RPMI7951 (cell line): ENCODE measurements at places on chromosomes 6 and 20.

GRCh38 chr6:102907181-102907580, 1513.7 kb downstream of the GRIK2 start:
- DNase-seq = no peak

DNA sequence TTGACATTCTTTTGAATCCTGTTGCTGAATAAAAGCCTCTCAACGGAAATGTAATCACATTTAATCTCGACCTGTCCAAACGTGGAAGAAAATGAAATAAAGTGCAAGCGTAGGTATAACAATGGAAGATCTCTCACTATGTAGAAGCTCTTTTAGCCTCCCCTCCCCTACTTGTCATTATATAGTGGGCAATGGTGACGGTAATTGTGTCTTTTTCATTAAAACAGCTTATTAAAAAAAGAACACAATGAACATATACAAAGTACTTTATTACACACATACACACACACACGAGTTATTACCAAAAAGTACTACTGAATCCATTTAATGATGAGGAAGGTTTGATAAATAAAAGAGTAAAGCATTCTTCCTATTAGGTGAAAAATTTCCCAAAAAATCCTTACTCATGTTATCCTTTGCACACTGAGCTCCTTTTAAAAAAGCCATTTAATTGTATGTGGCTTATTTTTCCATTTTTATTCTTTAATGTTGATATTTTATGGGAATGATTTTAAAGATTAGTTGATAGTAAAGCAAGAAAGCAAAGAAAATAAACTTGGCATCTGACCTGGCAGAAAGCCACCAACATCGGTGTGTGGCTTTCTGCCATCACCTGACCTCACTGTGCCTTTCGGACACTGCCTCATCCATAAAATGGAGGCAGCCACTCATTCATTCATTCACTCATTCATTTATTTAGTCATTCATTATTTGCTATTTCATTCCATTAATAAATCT, 493 bp upstream of the SGK1 start:
- DNase-seq = no peak

GRCh38 chr20:47304287-47304686, 52.2 kb downstream of the ZMYND8 start:
- peak; percentile 25 for DNase-seq

DNA sequence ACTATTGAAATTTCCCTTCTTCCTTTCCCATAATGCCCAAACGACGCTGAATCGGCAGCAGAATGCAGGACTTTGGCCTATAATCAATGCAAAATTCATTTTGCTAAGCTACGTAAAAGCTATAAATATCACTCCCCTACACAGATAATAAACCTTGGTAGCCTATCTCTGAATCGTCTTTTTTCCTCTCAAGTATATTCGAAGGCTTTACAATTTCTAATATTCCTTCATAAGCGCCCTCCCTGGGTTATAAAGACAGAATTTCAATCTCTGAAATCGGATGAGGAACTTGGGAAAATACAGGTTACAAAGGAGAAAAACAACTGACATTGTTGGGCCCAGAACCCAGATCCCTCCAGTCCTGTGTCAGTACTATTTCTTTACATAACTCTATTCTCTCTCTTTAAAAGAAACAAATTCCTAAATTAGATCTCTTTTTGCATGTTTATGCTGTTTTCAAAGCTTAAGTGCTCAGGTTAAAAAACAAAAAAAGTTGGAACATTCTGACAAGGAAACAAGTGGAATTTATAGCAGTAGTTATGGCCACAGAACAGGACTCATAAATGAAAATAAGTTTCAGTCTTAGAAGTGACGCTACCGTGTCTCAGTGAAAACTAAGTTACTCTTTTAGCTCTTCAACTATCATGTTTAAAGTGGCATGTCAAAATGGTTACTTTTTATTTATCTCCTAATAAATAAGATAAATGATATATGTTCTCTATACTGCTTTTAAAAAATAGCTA, 84.5 kb downstream of the SESN1 start:
- no peak for DNase-seq

GRCh38 chr20:11826334-11826733, 91.4 kb upstream of the BTBD3 start:
- DNase-seq = peak; percentile 16

DNA sequence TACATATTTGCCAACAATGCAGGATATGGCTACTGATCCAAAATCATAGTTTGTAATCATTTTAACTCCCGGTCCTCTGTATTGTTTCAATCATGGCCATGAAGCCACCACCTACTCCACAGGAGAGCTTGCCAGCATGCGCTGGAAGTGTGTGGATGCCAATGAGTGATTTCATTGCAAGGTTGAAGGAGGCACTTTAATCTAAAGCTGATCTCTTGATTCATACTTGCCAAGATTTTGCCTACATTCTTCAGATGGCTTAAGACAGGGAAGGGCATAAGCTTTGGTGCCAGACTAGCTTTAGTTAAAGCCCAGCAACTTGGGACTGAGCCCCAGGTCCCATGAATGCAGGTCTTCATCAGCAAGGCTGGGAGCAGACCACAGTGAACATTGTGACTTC, 58.8 kb downstream of the TPD52L1 start:
- DNase-seq = no peak

GRCh38 chr6:137892271-137892708, 25.2 kb downstream of the TNFAIP3 start:
- DNase-seq = peak; percentile 58

DNA sequence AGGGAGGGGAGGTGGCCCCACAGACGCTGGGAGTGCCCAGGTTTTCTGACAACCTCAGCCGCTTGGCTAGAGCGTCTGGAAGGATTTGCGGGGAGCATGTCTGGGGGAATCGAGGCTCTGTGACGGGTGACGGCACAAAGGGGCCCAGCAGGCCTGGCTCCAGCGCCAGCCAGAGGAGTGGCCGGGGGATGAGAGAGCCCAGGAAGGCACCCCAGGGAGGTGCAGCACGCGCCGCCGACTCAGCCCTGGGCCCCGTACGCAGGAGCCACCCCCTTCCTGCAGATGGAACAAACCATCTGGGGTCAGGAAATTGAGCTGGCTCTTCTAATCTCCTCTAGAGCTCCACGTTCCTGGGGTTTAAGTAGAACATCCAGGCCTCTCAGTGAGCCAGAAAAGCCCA, 5.9 kb upstream of the SLCO4A1 start:
- DNase-seq = no peak

GRCh38 chr20:47440857-47441773, 60.6 kb upstream of the NCOA3 start:
- DNase-seq = peak; percentile 82

- DNase-seq = no peak
These were observed 718.9 kb downstream of the EYS start for GRCh38 chr6:64988148-64988547.

DNA sequence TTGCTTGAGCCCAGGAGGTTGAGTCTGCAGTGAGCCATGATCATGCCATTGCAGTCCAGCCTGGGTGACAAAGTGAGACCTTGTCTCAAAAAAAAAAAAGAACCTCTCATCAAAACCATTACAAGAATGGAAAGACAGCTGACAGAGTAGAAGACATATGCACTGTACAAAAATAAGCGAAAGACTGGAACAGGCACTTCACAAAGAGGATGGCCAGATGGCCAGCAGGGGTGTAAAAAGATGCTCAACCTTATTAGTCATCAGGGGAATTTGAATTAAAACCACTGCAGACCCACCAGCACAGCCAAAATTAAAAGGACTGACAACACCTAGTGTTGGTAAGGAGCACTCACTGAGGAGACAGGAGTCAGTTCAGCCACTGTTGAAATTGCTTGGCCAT, 13.5 kb upstream of the TAF4 start:
- no peak for DNase-seq

- no peak for DNase-seq
These were observed 161.6 kb downstream of the ADAT2 start for GRCh38 chr6:143288923-143289322.

GRCh38 chr6:157092736-157093135, 230.6 kb downstream of the TMEM242 start:
- no peak for DNase-seq

DNA sequence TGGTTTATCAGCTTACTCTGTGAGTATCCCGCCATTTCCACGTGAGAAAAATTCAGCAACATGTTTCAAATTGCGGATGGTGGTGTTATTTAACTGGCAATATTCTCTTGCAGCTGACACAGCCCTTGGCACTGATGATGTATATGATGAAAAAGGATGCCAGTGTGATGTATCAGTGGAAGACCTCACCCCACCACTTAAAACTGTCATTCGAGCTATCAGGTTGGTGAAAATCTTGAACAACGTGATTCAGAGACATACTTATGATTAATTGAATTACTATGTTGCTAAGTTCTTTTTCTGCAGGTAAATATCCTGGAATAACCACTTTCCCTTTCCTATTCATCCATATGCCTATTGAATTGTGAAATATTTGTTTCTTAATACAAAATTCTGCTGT, 55.7 kb downstream of the KHDC1L start:
- DNase-seq = no peak

DNA sequence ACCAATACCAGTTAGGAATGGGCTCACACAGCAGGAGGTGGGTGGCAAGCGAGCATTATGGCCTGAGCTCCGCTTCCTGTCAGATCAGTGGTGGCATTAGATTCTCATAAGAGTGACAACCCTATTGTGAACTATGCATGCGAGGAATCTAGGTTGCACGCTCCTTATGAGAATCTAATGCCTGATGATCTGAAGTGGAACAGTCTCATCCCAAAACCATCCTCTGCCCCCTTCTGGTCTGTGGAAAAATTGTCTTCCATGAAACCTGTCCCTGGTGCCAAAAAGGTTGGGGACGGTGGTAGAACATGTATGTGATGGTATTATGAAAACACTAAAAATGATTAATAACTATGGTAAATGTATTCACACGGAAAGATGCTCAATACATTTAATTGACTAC, 99.7 kb upstream of the HIVEP1 start:
- DNase-seq = peak; percentile 33

DNA sequence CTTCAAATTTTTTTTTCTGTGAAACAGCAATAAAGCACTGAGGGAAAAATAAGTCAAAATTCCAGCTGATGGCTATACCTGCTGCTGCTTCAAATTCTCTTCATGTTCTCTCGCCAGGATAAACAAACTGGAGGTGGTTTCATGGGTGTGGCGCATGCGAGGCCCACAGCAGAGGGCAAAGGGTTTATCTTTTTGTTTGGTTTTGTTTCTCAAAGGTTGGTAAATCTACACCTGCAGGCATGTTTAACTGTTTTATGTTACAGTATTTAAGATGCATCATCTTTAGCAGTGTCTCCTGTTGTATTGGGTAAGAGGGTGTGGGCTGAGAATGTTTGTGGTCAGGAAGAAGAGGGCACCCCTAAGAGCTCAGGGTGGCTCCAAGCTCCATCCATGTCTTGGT, 342.2 kb downstream of the CDH26 start:
- no peak for DNase-seq

- DNase-seq = peak; percentile 37
These were observed 696 bp downstream of the CALHM5 start for GRCh38 chr6:116512111-116512559.

GRCh38 chr6:75791881-75792280, 42.8 kb downstream of the MYO6 start:
- DNase-seq = peak; percentile 25

- no peak for DNase-seq
These were observed 33.0 kb downstream of the GHRH start for GRCh38 chr20:37228656-37229055.

DNA sequence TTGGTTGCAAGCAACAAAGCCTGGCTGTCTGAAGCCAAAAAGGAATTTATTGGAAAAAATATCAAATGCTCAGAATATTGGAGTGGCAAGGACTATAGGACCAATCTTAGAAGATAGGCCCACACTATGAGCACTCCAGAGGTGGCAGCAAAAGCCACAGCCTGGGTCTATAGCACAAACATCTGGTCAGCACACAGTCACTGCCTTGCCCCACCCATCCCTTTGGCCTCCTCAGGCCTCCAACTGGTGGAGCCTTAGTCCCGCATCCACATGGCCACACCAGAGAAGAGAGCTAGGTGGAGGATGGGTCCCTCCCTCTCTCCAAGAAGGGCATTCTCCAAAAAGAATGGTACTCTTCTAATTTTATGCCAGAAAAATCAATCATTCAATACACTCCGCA, 14.0 kb downstream of the NUDT3 start:
- DNase-seq = peak; percentile 39

- no peak for DNase-seq
These were observed 6.3 kb downstream of the BCAS1 start for GRCh38 chr20:54063992-54064676.

DNA sequence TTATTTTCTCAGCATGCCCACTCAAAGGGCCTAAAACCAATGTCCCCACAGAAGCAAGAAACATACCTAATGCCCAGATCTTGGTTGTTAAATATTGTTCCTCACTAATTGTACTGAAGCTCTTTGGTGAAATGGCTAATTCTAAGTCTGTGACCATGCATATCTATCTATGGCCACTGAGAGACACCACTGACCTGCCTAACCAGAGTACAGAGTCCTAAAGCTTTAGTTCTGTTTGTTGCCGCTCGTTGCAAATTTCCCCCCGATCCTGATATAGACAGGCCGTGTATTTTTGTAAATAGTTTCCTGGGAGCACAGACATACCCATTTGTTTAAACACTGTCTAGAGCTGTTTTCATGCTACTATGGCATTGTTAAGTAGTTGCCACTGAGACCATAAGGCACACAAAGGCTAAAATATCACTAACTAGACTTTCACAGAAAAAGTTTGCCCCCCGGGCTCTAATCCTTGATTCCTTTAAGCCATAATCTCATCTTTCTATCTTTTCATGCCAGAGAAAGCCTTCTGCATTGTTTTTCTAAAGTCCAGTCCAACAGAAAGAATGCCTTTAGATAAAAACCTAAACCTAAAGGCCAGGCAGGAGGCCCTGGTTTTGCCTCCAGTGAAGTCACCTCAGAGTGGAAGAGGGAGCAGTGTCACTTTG, 48.7 kb downstream of the DNAAF9 start:
- DNase-seq = no peak

DNA sequence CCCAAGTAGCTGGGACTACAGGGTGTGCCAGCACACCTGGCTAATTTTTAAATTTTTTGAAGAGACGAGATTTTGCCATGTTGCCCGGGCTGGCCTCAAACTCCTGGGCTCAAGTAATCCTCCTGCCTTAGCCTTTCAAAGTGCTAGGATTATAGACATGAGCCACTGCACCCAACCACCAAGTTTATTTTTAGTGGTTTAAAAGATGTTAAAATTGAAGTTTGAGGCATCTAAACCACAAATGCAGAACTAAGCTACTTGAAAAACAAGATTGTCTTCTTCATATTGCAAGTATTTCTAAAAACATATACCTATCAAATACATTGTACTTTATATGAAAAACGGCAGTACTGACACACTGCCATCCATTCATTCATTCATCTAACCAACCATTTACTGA, 31.6 kb downstream of the WASF1 start:
- DNase-seq = no peak
